ENCODE measurements at places on chromosomes 11 and 22.

- DNase-seq: no peak
Measured at GRCh38 chr22:28207281-28208030, 288.4 kb upstream of the PITPNB start.

GRCh38 chr11:14751975-14752407 lies 108.4 kb downstream of the PDE3B start:
- DNase-seq: no peak

GRCh38 chr11:99545616-99546015 lies 524.9 kb downstream of the CNTN5 start:
- DNase-seq: no peak

- DNase-seq: no peak
Measured at GRCh38 chr11:81197396-81197795, 1536.3 kb downstream of the FAM181B start.

GRCh38 chr22:50252082-50253045 lies 1.3 kb upstream of the HDAC10 start:
- peak; percentile 75 for DNase-seq

GRCh38 chr11:28822576-28822975 lies 714.4 kb downstream of the METTL15 start:
- no peak for DNase-seq

- no peak for DNase-seq
Measured at GRCh38 chr22:19644314-19645223, 69.7 kb upstream of the SEPTIN5 start.

- peak; percentile 53 for DNase-seq
Measured at GRCh38 chr11:112555491-112556364, 295.1 kb upstream of the PLET1 start.

- DNase-seq: no peak
Measured at GRCh38 chr22:46915950-46916730, 153.7 kb downstream of the TBC1D22A start.

GRCh38 chr11:130603335-130603906 lies 155.0 kb downstream of the ADAMTS15 start:
- DNase-seq: no peak

- DNase-seq: peak; percentile 71
Measured at GRCh38 chr11:16795146-16795545, 56.7 kb downstream of the C11orf58 start.

- no peak for DNase-seq
Measured at GRCh38 chr11:19409307-19409706, 168.6 kb upstream of the E2F8 start.

GRCh38 chr11:107018219-107018901 lies at the start of gene GUCY1A2:
Gene GUCY1A2, minus strand, starts transcription at chr11:107018476. Its CDS starts 421 bp downstream, at chr11:107018055.
- DNase-seq: peak; percentile 4

DNA sequence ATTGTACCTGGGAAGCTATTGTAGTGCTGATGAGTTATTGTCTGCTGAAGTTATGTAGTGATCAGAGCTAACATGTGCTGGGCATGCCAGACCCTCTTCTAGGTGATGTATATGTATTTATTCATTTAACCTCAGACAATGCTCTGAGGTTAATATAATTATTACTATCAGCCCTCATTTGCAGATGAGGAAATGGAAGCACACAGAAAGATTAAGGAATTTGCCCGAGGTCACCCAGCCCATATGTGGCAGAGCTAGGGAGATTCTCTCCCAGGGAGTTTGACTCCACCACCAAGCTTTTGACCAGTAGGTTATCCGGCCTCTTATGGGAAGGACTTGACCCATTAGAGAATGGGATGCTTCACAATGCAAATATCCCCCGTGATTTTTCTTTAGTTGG lies 114.2 kb upstream of the NAV2 start:
- DNase-seq: no peak

DNA sequence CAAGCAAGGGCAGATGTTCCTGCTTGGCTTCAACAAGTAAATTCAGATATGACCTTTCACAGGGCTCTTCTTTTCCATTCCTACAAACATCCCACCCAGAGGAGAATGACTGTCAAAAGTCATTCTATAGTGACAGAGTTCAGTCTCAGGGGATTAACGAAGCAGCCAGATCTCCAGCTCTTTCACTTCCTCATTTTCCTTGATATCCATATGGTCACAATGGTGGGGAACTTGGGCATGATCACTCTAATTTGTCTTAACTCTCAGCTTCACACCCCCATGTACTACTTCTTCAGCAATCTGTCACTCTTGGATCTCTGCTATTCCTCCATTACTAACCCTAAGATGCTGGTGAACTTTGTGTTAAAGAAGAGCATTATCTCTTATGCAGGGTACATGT lies 15.0 kb upstream of the OR8B8 start:
- peak; percentile 23 for DNase-seq

DNA sequence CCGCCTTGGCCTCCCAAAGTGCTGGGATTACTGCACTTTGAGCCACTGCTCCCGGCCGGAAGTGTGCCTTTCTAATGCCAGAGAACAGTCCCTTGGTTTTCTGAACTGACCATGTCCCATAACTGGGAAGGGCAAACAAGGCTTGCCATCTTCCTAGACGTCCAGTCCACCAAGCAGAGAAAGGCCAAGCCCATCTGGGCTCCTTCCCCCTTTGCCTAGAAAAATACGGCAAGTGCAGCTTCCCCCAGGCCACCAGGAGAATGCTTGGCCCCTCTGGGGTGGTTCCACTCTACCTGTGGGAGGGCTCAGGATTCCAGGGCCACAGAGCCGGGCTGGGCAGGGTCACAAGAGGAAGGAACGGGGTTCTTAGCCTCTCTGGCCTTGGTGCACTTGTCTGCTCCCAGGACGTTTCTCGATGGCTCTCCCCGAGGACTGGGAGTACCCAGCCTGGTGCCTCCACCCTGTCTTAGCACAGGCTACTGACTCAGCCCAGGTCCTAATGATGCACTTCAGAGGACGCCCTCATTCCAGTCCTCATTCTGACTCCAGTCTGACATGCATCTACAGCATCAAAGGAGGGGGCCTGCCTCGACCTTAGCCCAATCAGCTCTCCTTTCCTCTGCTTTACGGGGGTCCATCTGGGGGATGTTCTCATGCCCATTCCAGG lies 1.2 kb downstream of the USP2 start:
- no peak for DNase-seq

DNA sequence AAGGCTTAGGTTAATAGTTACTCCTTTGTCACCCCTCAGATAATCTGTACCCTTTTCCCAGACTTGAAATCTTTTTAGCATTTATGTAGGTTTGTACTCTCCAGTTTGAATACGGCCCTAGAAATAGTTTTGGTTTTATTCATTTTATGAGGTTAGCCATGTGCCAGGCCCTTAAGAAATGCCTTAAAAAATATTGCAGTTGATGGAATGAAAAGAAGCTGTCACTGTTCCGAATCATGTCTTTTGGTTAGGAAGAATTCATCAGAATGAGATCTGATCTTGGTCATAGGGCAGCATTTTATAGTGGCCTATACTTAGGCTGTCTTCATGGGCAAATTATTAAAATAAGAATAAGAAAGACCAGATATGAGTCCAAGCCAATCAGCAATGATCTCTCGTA lies 14.8 kb upstream of the PRSS23 start:
- DNase-seq: no peak

DNA sequence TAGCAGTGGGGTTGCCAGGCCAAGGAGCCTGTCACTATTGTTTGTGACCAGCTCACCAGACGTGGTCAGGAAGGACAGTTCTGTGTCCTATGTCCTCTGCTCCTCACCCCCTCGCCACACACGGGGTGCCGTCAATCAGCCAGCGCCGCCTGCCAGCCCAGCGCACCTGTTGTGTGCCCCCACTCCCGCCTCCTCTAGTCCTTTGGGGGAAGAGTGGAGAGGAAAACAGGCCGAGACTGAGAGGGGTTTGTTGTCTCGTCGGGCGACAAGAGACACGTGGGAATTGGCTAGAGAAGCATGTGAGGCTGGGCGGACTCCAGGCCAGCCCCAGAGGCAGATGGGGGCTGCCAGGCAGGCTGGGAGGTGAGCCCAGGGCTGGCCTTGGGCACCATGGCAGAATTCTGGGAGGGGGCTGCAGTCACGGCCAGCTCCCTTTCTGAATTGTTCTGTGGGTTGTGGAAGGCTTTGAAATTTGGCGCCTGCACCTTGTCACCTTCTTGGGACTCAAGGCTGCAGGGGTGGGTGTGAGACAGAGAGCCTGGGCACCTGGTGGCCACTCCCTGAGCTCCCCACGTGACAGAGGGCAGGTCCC lies 3.1 kb upstream of the KCNQ1OT1 start:
- no peak for DNase-seq

DNA sequence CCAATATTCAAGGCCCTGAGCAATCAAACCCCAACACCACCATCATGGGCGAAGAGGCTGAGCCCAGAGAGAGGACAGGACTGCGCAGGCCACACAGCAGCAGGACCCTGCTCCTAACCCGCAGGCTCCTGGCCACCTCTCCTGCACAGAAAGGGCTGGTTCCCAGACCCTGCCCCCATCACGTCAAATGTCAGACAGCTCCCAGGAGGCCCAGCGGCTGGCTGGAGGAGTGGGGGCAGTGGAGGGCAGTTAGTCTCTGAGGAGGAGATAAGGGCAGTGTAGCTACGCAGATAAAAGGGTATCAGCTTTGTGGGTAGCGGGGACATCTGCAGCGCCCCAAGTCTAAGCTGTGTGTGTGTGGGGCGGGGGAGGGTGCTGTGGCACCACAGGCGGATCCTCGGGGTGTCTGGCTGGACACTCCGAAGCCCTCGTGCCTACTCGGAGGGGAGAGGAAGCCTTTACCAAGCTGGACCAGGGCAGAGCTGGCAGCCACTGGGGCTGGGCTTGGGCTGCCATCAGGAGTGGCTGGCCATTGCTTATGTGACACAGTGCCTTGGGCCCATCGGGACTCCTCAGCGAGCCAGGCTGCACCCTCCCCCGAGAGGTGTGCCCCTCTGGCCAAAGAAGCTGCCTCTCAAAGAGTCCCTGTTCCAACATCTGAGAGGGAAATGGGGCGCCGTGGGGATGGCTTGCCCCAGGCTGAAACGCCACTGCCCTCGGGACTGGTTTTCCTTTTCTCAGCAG lies 21.5 kb downstream of the FADS3 start:
- no peak for DNase-seq

DNA sequence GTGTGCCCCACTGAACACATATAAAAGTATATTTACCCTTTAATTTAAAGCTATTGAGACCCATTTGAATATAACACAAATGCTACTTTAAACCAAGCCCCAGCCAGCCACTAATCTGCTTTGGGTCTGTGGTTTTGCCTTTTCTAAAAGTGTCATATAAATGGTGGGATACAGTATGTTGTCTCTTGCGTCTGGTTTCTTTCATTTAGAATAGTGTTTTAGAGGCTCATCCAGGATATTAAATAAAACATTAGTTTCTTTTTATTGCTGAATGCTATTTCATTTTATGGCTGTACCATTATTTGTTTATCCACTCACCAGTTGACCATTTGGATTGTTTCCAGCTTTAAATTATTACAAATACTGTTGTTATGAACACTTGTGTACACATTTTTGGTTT lies 290.5 kb upstream of the SORL1-AS1 start:
- DNase-seq: no peak

- no peak for DNase-seq
Measured at GRCh38 chr11:65814131-65814985, 19.4 kb upstream of the SNX32 start.

- no peak for DNase-seq
Measured at GRCh38 chr11:16964501-16964900, 49.7 kb downstream of the PLEKHA7 start.

DNA sequence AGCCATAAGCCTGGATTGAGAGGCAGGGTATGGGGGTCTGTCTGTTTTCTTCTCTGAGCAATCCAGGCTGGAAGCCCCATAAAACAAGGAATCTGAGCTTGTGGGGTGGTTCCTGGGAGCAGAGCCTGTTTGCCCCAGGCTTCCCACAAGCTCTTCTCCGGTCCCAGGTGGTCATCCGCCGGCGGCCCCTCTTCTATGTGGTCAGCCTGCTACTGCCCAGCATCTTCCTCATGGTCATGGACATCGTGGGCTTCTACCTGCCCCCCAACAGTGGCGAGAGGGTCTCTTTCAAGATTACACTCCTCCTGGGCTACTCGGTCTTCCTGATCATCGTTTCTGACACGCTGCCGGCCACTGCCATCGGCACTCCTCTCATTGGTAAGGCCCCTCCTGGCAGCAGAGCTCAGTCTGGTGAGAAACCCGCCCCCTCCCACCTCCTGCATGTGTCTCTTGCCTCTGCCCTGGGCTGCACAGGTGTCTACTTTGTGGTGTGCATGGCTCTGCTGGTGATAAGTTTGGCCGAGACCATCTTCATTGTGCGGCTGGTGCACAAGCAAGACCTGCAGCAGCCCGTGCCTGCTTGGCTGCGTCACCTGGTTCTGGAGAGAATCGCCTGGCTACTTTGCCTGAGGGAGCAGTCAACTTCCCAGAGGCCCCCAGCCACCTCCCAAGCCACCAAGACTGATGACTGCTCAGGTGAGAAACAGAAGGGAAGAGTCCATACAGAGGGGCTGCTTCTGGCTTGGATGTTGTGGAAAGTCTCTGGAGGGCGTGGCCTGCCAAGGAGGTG lies 11.6 kb downstream of the HTR3A start:
- DNase-seq: no peak

DNA sequence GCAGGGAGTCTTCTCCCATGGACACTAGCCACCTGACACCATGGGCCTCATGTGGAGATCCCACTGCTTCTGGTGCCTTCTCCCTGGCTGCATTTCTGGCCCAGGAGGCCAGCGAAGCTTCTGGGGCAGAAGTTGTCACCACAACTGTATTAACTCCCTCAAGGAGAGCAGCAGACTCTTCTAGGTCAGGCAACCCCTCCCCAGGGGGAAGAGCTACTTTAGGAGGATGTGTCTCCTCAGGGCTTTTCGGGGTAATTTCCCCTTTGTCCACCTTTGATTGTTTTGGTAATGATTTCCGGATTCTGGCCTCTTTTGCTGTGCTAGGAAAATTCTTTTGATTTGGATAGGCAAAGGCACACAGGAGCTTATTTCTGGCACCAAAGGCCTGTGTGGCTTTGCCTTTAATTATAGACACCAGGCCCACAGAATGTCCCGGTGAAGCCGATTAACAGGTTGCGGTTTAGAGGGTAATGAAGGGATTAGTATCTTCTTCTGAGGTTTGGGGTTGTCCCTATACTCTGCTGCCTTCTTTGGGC lies 8.9 kb upstream of the UCP2 start:
- no peak for DNase-seq

DNA sequence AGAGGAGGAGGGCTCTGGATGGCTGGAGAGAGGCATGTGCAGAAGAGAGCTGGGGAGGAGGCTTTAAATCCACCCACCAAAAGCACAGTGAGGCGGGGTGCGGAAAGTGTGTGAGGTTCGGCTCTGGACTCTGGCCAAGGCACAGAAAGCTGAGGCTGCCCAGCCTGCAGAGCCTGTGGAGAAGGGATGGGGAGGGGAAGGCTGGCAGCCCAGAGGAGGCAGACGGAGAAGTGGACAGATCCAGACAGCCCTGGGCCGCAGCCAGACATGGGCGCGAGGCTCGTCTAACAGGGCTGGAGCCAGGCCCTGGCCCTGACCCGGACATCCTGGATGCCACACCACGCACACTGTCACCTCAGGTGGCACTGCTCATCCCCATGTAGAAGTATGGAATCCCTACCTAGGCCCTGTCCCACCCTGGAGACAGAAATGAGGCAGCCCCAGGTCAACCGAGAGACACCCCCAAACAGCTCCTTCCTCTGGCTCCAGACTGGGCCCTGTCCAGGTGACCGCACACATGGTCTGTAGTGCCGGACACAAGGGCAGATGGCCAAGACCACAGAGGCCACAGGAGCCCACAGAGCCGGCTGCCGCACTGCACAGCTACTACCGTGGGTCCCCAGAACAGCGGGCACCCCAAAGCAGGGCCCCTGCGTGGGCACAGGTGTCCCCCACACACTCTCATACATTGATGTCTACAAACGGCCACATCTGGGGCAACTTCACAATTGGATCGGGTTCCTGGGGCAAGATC lies 16.6 kb upstream of the MOB2 start:
- no peak for DNase-seq

Data from KBM-7 (cell line).